Stimulated activated CD8-positive, alpha-beta memory T cell treated with anti-CD3 and anti-CD28 coated beads, Interleukin-4, amount 100 ng/mL, for 1 hour (primary cell): ENCODE measurements at places on chromosomes 5 and 9.

DNA sequence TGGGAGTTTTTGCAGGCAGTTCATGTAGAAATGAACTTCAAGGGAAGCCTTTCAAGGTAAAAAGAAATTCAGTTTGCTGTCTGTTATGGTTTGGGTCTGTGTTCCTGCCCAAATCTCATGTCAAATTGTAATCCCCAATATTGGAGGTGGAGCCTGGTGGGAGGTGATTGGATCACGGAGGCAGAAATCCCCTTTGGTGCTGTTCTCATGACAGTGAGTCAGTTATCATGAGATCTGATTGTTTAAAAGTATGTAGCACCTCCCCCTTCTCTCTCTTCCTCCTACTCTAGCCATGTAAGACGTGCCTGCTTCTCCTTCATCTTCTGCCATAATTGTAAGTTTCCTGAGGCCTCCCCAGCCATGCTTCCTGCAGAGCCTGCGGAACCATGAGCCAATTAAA lies 341.4 kb downstream of the ARHGEF28 start:
- DNase-seq: no peak

DNA sequence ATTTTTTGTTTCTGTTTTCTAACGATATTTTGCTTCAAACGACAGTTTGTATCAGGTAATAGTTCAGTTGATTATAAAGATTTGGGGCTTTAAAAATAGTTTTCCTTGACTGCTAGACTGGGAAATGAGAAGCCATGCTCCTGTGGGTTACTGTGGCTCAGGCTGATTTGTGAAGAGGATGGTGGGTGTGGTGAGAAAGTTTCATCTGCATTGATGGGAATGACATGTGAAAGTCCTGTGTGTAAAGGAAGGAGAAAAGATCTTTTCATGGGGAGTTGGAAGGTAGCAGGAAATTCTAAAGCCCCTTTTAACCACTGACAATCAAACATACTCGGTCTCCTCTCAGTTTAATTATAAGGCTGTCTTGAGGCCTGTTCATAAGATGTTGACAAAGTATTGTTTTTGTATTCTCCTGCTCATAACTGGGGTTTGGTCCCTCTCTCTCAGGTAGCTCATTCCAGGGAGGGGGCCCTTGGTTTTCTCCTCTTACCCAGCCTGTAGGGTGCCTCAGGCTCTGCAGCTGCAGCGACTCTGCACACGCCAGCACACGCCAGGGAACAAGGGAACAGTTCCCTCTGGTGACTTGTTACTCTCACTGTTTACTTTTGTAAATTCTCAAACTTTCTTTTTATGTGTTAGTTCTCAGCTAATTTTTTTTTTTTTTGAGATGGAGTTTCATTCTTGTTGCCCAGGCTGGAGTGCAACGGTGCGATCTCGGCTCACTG lies 91.6 kb downstream of the CARTPT start:
- no peak for DNase-seq

DNA sequence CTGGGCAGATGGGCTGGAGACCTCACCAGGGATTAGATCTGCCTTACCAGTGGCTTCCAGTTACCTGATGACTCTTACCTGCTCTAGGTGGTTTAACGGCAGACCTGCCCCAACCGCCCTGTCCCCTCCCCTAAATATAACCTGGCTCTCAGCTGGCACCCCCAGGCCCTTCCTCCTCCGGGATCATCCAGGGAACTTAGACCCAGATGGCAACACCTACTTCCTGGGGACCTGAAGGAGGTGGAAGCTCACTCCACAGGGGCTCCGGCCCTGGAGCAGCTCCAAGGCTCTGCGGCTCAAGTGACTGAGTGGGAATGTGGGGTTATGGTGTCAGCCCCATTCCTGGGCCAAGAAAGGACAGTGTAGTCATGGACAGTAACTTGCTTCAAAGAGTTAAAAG lies 130.4 kb downstream of the OLFM1 start:
- DNase-seq: no peak

DNA sequence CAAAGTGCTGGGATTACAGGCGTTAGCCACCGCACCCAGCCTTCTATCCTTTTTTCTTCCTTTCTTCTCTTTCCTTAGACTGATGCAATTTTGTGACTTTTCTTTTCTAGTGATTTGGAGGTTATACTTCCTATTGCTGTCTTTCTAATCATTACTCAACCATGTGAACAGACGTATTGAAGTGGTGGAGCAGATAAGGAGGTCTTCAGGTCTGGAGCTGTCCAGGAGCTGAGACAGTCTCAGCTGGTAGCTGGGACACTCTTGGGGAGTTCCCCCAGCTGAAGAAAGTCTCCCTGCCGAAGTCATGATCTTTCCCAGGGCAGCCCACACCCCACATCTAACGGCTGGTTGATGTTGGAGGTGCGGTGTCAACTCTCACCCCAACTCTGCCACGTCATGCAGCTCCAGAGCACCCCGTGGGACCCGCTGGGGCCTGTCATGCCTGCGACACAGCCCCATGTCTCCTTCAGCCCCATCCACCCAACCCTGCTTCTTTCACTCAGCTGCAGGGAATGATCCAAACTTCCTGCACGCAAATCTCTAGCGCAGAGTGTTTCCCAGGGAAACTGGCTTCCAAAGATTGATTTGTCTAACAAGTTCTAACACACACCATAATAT lies 41.1 kb downstream of the NSUN2 start:
- no peak for DNase-seq

DNA sequence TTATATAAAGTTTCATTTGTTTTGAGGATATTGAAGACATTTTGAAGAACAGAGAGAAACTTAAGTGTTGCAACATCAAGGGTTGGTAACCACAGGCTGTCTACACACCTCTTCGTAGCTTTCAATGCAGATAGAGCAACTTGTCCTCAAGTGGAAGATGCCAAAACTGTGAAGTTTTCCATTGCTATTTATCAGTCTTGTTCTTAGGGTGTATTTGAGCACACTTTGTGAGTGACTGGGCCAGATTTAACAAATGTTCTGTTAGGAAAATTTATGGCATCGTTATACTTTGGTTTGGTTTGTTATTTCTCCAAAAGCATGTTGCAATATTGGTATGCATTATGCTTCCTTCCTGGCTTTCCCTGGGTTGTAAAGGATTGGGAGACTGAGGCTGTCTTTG lies 31.6 kb downstream of the NNT start:
- DNase-seq: no peak

- DNase-seq: no peak
These were observed 1.1 kb downstream of the VLDLR start for GRCh38 chr9:2622461-2623287.

- no peak for DNase-seq
These were observed 240.1 kb downstream of the DENND1A start for GRCh38 chr9:123689701-123690428.

GRCh38 chr9:24912767-24913166 lies 367.1 kb upstream of the IZUMO3 start:
- DNase-seq: no peak

DNA sequence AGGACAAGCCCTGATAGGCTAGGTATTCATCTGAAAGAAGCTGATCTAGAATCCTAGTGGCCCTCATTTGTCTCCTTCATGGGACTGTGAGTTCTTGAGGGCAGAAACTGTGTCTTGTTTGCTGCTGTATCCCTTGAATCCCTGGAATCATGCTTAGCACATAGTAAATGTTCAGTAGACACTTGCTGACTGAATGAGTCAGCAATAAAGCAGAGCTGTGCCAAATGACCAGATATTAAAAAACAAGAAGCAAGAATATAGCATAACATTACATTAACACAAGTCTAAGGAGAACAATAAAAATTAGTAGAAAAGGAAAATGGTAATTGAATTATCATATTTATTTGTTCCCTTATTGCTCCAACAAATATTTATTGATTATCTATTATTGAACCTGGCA lies 420.5 kb downstream of the ZSWIM6 start:
- DNase-seq: no peak

GRCh38 chr9:92637326-92637725 lies 32.6 kb downstream of the IPPK start:
- DNase-seq: no peak

- no peak for DNase-seq
These were observed 88.1 kb downstream of the ITGA1 start for GRCh38 chr5:52875827-52876226.

DNA sequence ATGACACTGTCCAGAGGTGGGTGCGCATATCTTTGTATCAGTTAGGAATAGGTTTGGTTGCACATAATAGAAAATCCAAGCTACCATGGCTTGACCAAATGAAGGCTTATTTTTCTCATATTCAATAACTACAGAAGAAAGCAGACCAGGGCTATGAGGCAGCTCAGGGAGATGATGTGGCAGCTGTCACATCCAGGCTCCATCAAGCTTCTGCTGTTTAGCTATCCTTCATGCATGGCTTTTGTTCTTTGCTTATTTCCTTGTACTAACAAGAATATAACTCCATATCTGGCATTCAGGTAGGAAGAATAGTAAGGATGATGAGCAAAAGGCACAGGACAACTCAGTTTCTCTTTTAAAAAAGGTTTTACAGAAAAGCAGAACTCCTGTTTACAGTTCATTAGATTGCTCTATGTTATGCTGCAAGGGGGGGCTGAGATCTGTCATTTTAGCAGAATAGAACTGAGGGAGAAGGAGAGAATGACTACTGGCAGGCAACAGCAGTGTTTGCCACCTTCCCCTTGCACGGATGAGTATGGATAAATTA lies 336.1 kb downstream of the MLLT3 start:
- DNase-seq: no peak

GRCh38 chr9:114757984-114758383 lies 47.9 kb downstream of the TNFSF15 start:
- no peak for DNase-seq

- no peak for DNase-seq
These were observed 14.2 kb downstream of the RABL6 start for GRCh38 chr9:136821826-136822544.

DNA sequence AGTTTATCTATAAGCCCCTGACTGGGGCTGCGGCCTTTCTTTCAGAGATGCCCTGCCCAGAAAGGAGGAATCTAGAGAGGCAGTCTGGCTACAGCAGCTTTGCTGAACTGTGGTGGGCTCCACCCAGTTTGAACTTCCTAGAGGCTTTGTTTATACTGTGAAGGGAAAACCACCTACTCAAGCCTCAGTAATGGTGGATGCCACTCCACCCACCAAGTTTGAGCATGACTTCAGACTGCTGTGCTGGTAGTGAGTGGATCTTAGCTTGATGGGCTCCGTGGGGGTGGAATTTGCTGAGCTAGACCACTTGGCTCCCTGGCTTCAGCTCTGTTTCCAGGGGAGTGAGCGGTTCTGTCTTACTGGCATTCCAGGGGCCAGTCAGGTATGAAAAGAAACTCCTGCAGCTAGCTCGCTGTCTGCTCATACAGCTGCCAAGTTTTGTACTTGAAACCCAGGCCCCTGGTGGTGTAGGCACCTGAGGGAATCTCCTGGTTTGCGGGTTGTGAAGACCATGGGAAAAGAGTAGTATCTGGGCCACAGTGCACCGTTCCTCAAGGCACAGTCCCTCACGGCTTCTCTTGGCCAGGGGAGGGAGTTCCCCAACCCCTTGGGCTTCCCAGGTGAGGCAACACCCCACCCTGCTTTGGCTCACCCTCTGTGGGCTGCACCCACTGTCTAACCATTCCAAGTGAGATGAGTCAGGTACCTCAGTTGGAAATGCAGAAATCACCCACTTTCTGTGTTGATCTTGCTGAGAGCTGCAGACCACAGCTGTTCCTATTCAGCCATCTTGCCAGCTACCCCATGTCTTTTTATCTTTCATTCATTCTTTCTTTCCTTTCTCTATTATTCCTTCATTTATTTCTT lies 211.8 kb upstream of the C9orf72 start:
- no peak for DNase-seq

DNA sequence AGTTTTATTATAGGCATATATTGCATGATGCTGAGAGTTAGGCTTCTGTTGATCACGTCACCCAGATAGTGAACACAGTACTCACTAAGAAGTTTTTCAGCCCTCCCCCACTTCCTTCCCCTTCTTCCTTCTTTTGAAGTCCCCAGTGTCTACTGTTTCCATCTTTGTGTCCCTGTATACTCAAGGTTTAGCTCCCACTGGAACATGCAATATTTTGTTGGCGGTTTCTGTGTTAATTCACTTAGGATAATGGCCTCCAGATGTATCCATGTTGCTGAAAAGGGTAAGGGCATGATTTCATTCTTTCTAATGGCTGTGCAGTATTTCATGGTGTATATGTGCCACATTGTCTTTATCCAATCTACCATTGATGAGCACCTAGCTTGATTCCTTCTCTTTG lies 764.3 kb downstream of the MTRR start:
- no peak for DNase-seq

GRCh38 chr5:150286820-150287219 lies 2.8 kb downstream of the CAMK2A start:
- DNase-seq: no peak

DNA sequence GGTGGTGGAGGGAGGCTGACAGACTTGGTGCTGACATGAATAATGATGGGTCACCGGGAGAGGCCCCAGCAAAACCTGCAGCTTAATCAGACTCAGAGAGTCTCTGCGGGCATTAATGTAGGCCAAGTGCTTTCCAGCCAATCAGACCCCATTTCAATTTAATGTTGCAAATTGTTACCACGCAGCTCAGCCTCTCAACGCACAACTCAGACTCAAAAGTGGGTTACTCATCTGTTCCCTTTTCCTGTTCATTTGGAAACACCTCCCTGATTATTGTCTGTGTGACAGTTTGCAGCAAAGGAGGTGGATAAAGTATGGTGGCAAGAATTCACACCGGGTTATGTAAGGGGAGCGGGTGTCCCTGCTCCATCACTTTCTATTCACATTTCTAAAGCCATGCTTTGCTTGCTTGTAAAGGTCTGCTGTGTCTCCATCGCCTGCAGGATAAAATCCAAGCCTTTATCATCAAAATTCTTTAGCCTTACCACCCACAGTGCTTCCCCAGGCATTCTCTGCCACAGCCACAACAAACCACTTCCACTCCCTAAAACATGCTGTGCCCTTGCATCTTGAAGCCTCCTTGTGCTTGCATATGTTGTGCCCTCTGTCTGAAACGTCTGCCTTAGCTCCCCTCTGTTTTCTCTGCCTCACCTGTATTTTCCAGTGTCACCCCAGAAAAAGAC lies 156.5 kb downstream of the ASTN2 start:
- no peak for DNase-seq

DNA sequence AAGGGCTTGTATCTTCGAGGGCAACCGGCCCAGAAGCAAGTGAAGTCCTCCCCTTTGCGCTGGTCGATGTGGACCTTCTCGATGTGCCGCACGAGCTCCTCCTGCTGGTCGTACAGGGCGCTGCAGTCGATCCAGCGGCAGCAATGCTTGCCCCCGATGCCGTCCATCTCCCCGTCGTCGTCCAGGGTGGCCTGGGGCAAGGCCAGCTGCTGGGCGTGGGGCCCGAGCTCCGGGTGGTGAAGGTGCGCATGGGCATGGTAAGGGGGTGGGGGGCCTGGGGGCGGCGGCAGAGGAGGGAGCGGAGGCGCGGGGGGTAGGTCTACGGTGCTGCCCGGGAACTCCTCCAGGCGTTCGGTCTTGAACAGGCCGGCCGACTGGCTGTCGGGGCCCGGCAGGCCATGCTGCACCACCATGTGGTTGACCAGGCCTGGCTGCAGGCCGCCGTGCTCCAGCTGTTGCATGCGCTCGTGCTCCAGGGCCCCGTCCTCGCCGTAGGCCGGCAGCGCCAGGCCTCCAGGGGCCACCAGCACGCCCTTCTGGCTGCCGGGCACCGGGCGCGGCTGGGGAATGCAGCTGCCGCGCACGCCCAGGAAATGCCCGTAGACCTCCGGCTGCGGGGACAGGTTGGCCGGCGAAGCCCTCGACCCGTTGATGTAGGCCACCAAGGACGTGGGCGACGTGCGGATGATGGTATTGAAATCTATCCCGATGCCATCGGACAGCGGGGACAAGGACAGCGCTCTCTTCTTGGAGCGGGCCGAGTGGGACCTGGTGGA lies 181.8 kb downstream of the GLIS3 start:
- DNase-seq: no peak

GRCh38 chr9:115374724-115375268 lies 256.8 kb upstream of the TNC start:
- DNase-seq: no peak
